Stimulated activated CD8-positive, alpha-beta memory T cell treated with anti-CD3 and anti-CD28 coated beads, Interleukin-4, amount 100 ng/mL, for 1 hour (primary cell): ENCODE measurements at places on chromosomes 3 and 15.

GRCh38 chr3:127090218-127091160, 102.4 kb upstream of the PRR23E start:
- no peak for DNase-seq

DNA sequence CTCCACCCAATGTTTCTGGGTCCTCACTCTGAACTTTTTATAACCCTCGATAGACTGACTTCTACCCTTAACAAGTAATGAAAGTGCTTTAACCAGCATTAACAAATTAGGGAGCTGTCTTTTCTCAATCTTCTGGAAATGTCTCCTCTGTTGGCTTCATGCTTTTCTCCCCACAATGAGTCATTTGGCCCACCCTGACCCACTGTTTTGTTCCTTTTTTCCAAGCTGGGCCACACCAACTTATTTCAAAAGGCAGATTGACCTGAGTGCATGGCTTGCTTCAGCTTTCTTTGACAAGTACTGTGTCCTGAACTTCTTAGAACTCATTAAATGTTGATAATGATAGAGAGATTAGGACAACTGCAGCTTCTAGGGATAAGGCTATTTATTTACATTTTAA, 199.6 kb upstream of the SEMA6D start:
- no peak for DNase-seq

- no peak for DNase-seq
These were observed 41.6 kb downstream of the EEFSEC start for GRCh38 chr3:128194843-128195242.

- no peak for DNase-seq
These were observed 782.6 kb downstream of the DIPK2A start for GRCh38 chr3:144754076-144754783.

GRCh38 chr3:53357458-53357857, 10.1 kb upstream of the DCP1A start:
- DNase-seq: no peak

DNA sequence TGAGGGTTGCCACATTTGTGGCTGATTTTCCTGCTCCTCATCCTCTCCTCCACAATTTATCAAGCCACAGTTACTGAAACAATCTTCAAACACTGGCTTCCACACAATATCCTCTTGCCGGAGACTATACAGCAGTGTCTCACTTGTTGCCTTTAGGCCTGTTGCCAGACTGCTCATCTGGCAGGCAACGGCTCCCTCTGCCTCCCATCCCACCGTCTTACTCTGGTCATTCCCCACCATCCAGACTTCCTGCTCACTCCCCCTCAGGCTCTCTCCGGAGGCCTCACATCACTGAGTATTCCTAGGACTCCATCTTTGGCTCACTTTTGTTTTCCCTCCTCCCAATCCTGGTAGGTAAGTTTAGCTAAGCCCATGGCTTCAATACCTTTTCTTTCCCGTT, 301.9 kb downstream of the IL20RB start:
- DNase-seq: no peak

DNA sequence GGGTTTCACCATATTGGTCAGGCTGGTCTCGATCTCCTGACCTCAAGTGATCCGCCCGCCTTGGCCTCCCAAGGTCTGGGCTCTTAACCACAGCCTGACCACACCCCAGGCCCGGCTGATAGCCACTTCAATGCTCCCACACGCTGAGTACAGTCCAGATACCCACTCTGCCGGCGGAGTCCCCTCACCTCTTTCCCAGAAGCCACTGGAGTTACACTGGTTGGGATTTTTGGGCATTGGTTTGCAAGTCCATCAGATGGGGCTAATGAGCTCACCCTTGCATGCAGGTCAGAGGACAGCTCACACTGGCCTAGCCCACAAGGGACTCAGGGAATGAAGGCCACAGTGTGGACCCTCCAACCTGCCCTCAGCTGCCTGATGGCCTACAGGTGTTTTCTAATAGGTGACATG, 60.1 kb downstream of the IQSEC1 start:
- DNase-seq: no peak

DNA sequence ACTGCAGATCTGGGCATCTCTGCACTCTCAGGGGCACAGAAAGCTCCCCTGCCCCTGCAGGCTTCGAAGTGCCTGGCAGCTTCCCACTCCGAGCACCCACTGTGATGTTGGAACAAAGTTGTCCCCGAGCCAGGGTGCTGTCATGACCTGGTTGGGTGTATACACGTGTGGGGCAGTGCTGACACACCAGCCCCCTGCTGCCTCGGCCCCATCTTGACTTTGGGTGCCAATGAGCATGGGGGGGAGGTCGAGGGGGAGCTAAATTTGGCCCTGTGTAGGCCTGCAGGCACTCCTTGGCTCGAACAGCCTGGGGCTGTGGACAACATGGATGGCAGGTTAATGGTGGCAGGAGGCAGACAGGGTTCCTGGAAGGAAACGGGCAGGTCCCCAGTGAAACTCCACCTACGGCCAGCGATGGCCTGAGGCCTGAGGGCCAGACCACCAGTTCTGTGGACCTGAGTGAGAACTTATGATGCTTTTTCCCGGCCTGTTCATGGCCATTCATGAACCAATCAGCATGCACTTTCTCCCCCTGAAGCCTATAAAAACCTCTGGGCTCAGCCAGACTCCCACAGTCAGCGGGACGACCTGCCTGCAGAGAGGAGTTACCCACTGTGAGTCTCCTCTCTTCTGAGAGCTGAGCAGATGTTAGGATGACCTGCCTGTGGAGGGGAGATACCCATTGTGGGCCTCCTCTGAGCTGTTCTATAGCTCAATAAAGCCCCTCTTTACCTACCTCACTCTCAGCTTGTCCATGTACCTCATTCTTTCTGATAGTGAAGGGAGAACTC, 1029.1 kb upstream of the GBE1 start:
- no peak for DNase-seq

DNA sequence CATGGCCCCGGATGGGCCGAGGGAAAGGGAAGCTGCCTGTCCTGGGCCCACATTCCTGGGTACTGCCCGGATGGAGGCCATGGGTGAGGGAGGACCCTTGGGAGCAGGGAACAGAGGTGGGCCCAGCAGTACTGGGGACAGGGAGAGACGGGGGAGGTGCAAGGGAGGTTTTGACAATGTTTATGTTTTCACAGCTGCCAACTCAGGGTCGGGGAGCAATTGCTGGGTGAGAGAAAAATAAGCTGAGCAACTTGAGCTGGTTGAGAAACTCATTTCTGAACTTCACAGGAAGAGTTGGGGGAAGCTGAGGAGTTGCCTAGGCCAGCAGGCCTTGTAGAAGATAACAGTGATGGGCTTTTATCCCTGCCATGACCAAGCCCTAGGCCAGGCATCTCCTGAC, 11.1 kb upstream of the TSPAN3 start:
- no peak for DNase-seq

DNA sequence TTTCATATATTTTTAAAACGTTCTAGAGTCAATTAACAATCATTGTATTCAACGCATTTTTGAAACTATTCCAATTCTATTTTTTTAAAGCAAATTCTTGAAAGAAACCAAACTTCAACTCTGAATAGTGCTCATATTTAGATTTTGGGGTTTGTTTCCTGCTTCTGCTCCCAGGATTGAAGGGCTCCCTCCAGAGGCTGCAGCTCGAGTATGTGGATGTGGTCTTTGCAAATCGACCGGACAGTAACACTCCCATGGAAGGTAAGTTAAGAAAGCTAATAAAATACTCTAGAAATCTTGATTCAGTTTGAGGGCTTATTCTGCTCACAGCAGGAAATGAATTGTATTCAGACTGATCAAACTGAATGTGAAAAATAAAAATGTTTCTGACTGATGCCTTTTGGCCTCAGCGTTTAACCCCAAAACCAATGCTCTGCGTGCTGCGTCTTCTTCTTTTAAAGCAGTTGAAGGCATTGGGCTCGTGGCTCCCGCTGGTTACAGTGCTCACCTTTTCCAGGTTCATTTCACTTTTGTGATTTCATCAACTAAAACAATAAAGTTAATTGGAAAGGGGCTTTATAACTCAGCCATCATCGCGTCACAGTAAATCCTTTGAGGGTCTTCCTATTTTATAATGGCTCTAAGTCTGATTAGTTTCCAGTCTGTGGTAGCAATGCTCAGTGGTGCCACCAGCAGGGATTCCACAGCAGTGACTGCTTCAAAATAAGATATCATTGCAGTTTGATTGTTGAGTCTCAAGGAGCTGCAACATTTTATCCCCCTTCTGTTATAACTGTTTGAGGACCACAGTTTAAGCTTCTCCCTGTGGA, 80.1 kb downstream of the SSR3 start:
- no peak for DNase-seq

DNA sequence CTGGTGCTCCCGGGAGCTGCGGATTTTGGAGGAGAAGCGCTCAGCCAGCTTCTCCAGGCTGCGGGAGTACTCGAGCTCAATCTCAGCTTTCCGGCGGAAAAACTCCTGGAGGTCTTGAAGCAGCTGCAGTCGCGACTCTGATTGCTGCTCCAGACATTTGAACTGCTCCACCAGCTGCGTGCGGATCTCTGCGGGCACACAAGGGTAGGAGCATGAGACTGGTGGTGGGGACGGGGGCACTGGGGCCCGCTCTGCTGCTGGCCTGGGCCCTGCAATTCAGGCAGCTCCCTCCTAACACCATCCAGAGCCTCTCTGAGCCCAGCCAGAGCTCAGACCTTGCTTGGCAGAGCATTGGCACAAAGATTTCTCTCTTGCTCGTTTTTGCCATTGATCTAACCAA, 124.7 kb downstream of the SRGAP3 start:
- DNase-seq: no peak
